Urinary bladder (tissue), 4 donors: ENCODE measurements at places on chromosomes 3 and 15. TPM values are rescaled to one million over a fixed set of nuclear protein-coding genes. Genes with fewer than 3 reads are reported as not detected.

The MORC1 gene
- polyA plus RNA-seq = 0.46 TPM

The PCSK6 gene
- 2.5 TPM for polyA plus RNA-seq

The TRIM59 gene
- polyA plus RNA-seq = 2.4 TPM

The CDHR4 gene
- polyA plus RNA-seq = 0.10 TPM
